Stimulated activated CD4-positive, alpha-beta T cell treated with anti-CD3 and anti-CD28 coated beads, Interleukin-1b, Interleukin-23, amount 100 ng/mL, for 4 hours (primary cell): ENCODE measurements at places on chromosomes 3 and 15.
A peak's percentile ranks its signal among the peaks of the same experiment; 100 is the strongest.

DNA sequence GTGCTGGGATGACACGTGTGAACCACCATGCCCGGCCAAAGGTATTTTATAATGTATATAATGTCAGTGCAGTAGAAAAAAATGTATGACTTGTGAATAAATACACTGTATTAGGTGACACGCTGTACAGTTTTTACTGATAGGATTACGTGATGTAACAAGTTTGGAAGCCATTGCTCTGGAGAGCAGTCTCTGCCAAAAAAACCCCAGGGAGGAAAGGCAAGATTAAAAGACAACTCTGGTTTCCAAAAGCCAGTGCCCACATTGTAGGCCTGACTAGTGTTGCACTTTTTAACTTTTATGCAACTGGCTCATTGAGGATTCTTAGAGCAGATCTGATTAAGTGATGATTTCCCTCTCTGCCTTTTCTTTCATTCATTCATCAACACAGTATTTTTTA is 62.0 kb upstream of the SLC2A2 start:
- no peak for DNase-seq

DNA sequence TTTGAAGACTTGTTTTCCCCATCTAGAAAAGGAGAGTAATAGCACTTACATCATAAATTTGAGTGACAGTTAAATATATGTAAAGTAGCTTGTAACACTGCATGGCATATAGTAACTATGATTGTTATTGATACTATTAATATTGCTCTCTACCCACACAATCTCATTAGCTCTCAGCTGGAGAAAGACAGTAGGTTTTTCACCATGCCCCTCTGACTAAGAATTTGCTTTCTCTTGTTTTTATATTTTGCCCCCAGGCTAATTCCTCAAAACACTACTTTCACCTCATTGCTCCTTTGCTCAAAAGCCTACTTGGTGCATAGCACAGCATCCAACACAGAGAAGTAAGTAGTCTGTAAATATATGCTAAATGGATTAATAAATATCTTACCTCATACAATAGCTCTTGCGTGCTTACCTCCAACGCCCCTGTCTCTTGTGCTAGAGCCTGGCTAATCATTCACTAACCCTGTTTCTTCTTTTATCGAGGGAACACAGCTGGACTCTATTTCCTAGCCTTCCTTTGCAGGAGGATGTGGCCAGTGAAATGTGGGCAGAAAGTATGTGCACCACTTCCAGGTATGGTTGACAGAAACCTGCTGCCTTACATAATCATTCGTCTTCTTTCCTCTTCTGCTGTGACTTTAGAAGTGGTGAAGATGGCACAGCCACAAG is 190.0 kb downstream of the PLCH1 start:
- DNase-seq: no peak

DNA sequence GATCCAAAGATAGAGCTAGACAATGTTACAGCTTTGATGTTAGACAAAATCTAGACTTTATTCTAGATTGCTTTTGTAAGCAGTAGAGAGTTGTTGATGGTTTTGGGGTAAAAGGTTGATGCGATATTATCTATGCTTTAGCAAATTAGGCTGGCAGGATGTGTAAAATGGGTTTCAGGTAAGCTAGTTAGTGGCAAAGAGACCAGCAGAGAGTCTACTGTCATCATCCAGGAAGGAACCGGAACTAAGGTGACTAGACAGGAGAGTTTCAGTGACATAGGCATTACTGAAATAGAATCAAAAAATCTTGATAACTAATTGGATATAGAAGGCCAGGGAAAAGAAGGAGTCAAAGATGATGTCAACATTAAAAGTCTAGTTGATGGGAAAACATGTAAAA is 11.1 kb downstream of the OR5K2 start:
- DNase-seq: no peak

DNA sequence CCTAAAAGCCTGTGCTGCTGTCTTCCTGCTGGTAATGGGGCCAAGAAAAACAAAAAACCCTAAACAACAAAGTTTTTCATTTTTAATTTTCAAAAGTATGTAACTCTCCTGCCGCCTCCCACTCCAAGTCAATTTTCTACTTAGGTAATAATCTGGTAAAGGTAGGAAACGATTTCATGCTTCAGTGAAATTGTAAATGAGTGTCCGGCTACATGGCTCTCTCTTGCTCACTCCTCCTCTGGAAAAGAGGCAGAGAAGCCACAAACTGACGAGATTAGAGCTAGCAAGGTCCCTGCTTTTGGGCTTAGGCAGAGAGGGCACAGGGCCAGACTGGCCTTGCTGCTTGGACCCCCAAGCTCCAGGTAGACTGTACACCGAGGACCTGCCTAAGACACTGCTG is 23.5 kb downstream of the KLHL25 start:
- no peak for DNase-seq

GRCh38 chr15:61997786-61998185 is 62.5 kb downstream of the VPS13C start:
- no peak for DNase-seq

GRCh38 chr3:50293079-50293801 is 1.0 kb upstream of the IFRD2 start:
- DNase-seq: no peak

DNA sequence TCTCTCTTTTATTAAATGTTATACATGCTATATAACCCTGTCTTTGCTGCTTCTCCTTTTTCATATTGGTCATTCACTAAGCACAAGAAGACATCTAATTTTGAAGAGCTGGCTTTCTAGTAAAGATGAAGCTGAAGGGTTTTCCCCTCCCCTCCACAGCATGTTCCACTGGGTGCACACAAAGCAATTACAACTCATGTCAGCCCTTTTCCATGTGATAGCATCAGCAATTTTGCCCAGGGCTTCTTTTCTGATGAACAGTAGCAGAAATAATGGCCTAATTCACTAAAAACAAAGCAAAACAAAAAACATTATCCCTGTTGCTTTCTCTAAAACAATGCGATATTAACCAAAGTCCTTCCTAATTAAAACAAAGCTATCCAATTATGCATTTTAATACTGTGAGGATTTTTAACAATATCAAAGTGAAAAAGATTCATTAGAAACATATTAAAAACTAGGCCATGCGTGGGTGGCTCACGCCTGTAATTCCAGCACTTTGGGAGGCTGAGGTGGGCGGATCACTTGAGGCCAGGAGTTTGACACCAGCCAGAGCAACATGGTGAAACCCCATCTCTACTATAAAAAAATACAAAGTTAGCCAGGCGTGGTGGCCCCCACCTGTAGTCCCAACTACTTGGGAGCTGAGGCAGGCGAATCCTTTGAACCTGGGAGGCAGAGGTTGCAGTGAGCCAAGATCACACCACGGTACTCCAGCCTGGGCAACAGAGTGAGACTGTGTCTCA is 12.2 kb upstream of the PIK3R4 start:
- DNase-seq: no peak

DNA sequence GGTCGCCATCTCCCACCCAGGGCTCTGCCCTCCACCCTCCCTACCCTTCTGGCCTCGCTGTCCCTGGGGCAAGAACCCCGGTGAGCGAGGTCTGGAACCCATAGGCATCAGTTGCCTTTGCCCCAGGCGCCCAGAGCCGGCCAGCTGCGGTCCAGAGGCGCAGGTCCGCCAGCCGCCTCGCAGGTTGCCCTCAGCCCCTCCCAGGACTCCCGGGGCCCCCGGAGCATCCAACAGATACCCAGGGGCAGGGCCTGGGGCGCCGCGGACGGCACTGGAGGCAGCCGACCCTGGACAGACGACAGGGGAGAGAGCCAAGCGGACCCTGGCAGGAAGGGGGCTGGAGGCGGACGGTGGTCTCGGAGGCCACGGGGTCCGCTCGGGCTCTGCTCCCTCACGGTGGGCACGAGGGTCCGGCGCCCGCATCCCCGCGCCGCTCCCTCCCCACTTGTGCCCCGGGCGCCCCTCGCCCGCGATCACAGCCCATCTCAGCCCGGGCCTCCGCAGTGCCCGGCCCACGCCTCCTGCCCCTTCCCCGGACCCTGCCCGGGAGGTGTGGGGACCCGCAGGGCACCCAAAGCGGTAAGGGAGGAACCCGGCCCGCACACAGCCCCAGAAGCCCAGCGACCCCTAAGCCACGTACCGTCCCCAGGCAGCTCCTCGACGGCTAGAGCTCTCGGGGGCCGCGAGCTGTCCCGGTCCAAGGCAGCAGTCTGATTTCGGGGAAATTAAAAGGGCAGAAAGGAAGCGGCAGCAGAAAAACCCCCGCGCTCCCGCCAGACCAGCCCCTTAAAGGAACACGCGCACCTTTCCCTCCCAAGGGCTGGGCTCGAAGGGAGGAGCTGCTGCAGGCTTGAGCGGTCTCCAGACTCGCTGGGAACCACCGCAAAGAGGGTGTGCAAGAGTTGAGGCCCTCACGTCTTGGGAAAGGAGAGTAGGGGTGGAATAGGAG is at the start of gene HAPLN3:
Gene HAPLN3 (minus strand): TSS at position 726 of the 949 bp plus-strand sequence. CDS start 8,246 bp downstream, outside the sequence.
- DNase-seq: peak; percentile 63

GRCh38 chr3:72721683-72722381 is 126.4 kb downstream of the SHQ1 start:
- no peak for DNase-seq

DNA sequence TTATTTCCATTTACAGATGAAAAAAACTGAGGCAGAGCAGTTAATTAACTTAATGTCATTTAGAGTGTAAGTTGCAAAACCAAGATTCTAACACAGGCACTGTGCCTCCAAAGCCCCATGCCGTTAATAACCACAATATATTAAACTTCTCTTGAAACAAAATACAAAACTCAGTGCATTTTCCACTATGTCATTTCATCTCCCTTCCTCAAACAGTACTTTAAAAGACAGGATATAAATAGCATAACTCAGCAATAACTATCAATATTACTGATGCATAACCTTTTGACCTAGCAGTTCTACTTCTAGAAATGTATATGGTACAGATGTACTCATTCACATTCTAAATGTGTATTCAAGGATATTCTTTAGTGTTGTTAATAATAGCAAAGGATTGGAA is 5.1 kb upstream of the TASOR start:
- no peak for DNase-seq

- no peak for DNase-seq
Measured at GRCh38 chr3:177764933-177765332, 567.7 kb upstream of the TBL1XR1 start.

DNA sequence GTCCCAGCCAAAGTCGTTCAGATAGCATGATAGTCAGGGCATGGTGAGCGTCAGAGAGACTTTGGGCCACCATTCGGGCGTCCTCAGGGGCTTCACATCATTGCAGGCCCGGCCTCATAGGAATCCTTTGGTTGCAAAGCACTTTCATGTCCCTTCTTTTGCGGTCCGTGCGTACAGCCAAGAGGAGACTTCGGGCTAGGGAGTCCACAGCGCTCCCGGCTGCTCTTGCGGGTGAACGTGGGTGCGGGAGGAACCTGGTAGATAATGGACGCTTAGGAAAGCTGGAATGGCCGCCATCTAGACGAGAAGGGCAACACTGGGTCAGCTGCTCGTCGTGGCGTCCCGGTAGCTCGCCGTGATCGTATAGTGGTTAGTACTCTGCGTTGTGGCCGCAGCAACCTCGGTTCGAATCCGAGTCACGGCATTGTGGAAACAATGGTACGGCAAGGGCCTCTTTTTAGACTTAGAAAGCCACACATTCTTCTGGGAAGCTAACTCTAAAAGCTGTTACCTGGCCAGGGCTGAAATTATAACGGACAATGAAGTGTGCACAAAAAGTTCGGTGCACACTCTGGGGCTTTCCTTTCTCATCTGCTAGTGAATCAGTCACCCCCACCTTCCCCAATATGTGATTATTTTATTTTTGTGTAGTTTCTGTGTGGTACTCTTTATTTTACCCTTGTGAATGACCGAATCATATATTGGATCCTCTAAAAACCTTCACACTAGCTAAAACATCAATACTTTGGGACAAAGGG is 13.2 kb upstream of the SHF start:
- peak; percentile 81 for DNase-seq

GRCh38 chr3:140493271-140493670 is 184.6 kb upstream of the TRIM42 start:
- no peak for DNase-seq

GRCh38 chr3:150135287-150135721 is 164.6 kb upstream of the PFN2 start:
- DNase-seq: no peak

- no peak for DNase-seq
Measured at GRCh38 chr3:19016851-19017250, 131.5 kb upstream of the KCNH8 start.

DNA sequence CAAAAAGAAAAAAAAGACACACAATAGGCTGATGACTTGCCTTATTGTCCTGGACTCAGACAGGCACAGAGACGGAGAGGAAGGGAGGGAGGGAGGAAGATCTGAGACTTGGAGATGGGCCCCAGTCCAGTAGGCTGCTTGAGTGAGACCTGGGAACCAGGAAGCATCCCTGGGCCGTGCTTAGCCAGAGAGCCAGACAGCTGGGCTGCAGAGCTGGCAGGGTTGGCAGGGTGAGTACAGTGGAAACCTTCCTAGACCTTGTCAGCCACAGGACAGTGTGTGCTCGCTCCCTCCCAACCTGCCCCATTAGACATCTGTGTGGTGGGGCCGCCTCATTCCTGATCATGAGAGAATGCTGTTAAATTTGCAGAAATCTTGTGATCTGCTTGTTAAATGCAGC is 107.9 kb upstream of the ALDH1A3 start:
- no peak for DNase-seq

GRCh38 chr3:110687138-110687537 is 384.5 kb upstream of the NECTIN3 start:
- DNase-seq: no peak
